Lower lobe of right lung (tissue), 2 donors: ENCODE measurements at places on chromosomes 1 and 21. TPM values are rescaled to one million over a fixed set of nuclear protein-coding genes. Genes with fewer than 3 reads are reported as not detected.

DNA sequence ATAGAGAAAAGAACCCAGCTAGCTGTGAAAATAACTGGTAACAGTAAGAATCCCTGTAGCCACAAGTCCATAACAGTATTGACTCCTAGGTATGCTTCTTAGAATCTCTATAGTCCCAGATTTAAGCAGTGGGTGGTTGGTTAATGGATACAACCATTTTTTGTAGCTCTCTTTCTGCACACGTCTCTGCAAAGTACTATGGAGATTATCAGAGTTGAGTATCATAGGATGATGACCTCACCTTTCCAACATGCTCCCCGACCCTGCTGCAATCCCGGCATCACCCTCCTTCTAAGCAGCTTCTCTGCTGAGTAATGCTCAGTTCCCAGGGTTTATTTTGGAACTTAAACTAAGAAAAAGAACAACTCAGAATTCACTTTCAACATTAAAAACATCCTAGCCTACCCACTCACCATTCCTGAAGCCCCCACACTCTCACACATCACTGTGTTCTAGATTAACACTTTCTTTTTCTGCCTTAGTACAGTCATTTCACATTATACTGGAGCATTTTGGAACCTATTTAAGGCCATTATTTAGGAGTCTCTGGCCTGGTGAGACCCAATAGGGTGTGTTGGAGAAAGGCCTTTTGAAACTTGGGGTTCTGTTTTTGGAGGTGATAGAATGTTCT lies 2.7 kb downstream of the MLLT11 start:
- H3K27me3 ChIP-seq = no peaks in the 10 kb centered on the region
- H3K4me3 ChIP-seq = no peak overlapping the region
- peaks cover 20% of the 10 kb centered on the region for H3K4me1 ChIP-seq

Gene GSTM1
- total RNA-seq = not detected

GRCh38 chr1:12717301-12717838 lies 1.5 kb downstream of the AADACL3 start:
- peaks cover 5% of the 10 kb centered on the region for H3K27me3 ChIP-seq
- DNase-seq = no peak
- no peaks in the 10 kb centered on the region for H3K36me3 ChIP-seq
- H3K4me3 ChIP-seq = no peak overlapping the region
- no peak overlapping the region for H3K27ac ChIP-seq
- no peaks in the 10 kb centered on the region for H3K4me1 ChIP-seq

DNA sequence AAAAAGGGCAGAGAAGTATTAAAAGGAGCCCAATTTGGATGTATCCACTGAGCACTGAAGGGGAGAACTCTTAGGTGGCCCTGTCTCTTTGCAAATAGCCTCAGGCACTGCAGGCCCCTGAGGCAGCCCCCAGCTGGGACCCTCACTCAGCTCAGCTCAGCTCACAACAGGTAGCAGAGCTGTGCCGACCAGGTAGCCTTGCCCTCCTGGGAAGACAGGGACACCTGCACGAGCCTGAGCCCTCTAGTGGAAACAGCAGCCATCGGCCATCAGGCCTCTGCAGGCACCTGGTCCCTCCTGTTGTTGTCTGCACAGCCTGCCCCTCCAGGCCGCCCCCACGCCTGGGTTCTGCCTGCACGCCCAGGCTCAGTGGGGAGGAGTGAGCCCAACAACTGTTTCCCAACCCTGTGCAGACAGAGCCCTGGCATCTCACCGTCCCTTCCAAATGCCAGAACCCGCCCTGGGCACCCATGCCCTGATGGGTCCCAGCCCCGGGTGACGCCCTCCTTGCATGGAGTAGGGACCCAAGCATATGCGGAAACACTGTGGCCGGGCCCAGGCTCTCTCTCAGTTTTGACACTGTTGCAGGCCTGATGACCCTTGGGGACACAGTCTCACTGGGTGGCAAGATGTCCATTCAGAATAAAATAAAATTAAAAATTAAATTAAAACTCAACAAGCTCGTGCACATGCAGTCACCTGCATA lies 60.0 kb upstream of the AJAP1 start:
- no peak overlapping the region for H3K4me3 ChIP-seq
- no peaks in the 10 kb centered on the region for H3K4me1 ChIP-seq
- no peak for DNase-seq
- peaks cover 6% of the 10 kb centered on the region for H3K27me3 ChIP-seq
- no peak overlapping the region for H3K27ac ChIP-seq

GRCh38 chr1:20373286-20373685 lies 82.6 kb downstream of the VWA5B1 start:
- no peak overlapping the region for H3K27ac ChIP-seq
- no peaks in the 10 kb centered on the region for H3K4me1 ChIP-seq
- H3K4me3 ChIP-seq = no peak overlapping the region
- H3K36me3 ChIP-seq = no peaks in the 10 kb centered on the region

Gene RXRG
- 8.4 TPM for total RNA-seq

Gene GUCA2B
- total RNA-seq = not detected

GRCh38 chr1:107936498-107937481 lies 28.2 kb downstream of the VAV3 start:
- H3K4me1 ChIP-seq = peaks cover 32% of the 10 kb centered on the region
- H3K36me3 ChIP-seq = no peaks in the 10 kb centered on the region
- peak overlapping the region; percentile 15 for H3K27ac ChIP-seq
- no peaks in the 10 kb centered on the region for H3K27me3 ChIP-seq
- no peak overlapping the region for H3K4me3 ChIP-seq
- DNase-seq = no peak

Gene C4BPA
- 65.2 TPM for total RNA-seq

DNA sequence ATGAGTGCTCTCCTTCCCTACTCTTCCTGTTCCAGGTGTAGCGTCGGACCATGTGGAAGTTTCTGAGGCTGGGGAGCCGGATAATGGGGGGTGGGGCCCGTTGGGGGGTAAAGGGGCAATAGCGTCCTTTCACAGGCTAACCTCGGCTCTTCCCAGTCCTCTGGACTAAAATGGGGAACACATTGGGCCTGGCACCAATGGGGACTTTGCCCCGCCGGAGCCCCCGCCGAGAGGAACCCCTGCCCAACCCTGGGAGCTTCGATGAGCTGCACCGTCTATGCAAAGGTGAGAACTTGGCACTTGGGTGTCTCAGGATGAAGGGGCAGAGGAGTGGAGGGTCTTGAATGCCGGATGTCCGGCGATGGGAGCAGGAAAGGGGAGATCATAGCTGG lies 456 bp downstream of the TOMM40L start:
- H3K4me3 ChIP-seq = peak overlapping the region; percentile 70
- no peak for DNase-seq
- no peaks in the 10 kb centered on the region for H3K27me3 ChIP-seq

Gene EFHD2
- total RNA-seq = 100 TPM

GRCh38 chr1:186763107-186763506 lies 65.6 kb upstream of the PLA2G4A start:
- no peaks in the 10 kb centered on the region for H3K36me3 ChIP-seq
- H3K27ac ChIP-seq = no peak overlapping the region
- H3K4me3 ChIP-seq = no peak overlapping the region

Gene MAP1LC3C
- total RNA-seq = 10.9 TPM

GRCh38 chr1:60949154-60949825 lies 133.1 kb upstream of the NFIA start:
- no peak overlapping the region for H3K4me3 ChIP-seq
- H3K27me3 ChIP-seq = no peaks in the 10 kb centered on the region
- DNase-seq = no peak

Gene LAMC1
- total RNA-seq = 96.9 TPM

GRCh38 chr1:11318982-11319381 lies 46.0 kb downstream of the UBIAD1 start:
- no peaks in the 10 kb centered on the region for H3K4me1 ChIP-seq
- H3K27me3 ChIP-seq = peaks cover 15% of the 10 kb centered on the region
- H3K36me3 ChIP-seq = no peaks in the 10 kb centered on the region
- H3K4me3 ChIP-seq = no peak overlapping the region

Gene HCRTR1
- total RNA-seq = not detected

Gene GJA5
- total RNA-seq = 44.5 TPM

DNA sequence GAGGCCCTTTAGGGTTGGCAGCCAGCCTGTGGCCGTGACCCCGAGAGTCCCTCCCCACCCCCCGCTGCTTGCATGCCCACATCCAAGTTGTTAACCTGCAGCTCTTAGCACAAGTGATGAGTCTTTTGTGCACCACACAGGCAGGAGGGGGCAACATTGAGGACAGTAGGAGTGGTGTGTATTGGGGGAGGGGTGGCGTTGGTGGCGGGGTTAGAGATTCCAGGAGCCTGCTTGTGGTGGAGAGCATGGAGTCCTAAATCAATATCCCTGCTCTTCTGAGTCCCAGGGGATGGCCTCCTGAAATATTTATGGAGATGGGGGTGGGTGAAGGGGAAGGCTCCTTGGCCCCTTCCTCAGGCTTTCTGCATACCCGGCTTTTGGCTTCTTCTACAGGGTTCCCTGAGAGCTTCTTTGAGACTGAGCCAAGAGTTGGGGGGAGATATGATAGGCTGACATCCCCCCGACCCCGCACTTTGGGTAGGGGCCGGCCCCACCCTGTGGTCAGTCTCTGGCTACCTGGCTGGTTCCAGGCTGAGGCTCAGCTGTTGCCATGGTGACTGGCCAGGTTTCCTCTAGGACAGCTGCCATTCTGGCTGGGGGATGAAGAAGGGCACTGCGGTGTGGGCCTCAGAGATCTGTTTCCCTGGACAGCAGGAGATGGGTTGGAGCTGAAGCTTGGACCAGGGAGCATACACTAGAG lies 5.0 kb downstream of the CHRNB2 start:
- H3K4me1 ChIP-seq = peaks cover 9% of the 10 kb centered on the region
- no peak overlapping the region for H3K4me3 ChIP-seq
- H3K27me3 ChIP-seq = peaks cover 12% of the 10 kb centered on the region
- H3K36me3 ChIP-seq = no peaks in the 10 kb centered on the region
- DNase-seq = no peak

GRCh38 chr1:203368624-203369451 lies 17.9 kb upstream of the FMOD start:
- no peaks in the 10 kb centered on the region for H3K27me3 ChIP-seq
- no peaks in the 10 kb centered on the region for H3K36me3 ChIP-seq
- no peak overlapping the region for H3K4me3 ChIP-seq
- DNase-seq = peak; percentile 55

GRCh38 chr1:3698660-3699408 lies 46.5 kb downstream of the TP73 start:
- peaks cover 41% of the 10 kb centered on the region for H3K27me3 ChIP-seq
- H3K4me3 ChIP-seq = no peak overlapping the region
- no peaks in the 10 kb centered on the region for H3K4me1 ChIP-seq
- H3K27ac ChIP-seq = no peak overlapping the region
- no peak for DNase-seq

DNA sequence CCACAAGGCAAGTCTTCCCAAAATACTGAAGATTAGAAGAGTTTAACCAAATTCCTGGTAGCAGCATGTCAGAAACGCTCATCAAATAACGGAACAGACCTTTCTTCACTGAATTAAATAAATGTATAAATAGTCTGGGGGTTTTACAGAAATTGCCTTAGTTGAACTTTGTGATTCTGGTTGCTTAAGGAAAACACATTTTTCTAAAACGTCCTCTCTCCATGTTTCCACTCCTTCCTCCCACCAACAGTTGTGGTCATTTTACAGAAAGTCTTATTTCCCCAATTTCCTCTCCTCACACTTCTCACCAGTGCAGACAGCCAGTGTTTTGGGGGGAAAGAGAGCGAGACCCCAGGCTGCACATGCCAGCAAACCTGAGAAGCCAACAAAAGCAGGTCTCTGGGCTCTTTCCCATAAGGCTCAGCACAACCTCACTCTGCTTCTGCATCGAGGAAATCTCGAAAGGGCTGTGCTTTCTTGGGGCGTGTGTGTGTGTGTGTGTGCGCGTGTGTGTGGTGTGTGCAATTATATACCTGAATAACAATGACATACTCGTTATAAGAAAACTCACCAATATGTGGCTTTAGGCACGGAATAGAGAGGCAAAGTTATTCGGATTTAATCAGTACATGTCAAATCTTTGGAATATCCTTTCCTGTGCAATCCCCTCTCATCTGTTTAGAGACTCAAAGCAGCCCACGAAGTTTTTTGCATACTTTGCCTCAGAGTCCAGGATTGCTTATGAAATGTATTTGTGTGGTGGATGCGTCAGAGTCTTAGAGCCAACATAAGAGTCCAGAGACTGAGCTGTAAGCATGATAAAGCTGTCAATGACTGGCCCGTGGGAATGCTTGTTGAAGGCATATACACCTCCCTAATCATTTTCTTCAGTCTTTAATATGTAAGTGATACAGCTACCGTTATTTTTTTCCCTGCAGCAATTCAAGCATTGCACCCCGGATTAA lies 2.0 kb downstream of the KCNJ15 start:
- no peak for DNase-seq
- peak overlapping the region; percentile 44 for H3K4me3 ChIP-seq
- peaks cover 11% of the 10 kb centered on the region for H3K4me1 ChIP-seq
- H3K27me3 ChIP-seq = no peaks in the 10 kb centered on the region
- no peaks in the 10 kb centered on the region for H3K36me3 ChIP-seq

Gene KIRREL1
- total RNA-seq = 26.9 TPM

- DNase-seq = peak; percentile 82
- H3K36me3 ChIP-seq = peaks cover 85% of the 10 kb centered on the region
- no peak overlapping the region for H3K27ac ChIP-seq
- H3K4me1 ChIP-seq = peaks cover 20% of the 10 kb centered on the region
Observed at GRCh38 chr1:46587069-46587468, 17.0 kb downstream of the MKNK1 start.

Gene HPCAL4
- total RNA-seq = 0.41 TPM

DNA sequence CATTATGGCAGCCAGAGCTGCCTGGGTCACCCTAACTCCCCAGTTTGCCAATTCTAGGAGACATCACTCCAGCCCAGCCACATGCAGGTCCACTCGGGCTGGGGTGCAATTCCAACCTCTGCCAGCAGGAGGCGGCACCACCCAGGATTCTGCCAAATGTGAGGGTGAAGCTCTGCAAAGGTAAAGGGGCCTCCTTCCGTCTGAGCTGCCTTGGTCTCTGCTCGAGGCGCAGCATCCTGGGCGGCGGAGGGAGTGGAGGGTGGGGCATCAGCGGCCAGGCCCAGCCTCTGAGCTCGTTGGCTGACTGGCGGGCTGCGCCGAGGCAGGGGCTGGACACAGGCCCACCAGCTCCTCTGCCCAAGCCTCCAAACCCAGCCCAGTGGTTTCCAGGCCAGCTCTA lies 63.8 kb downstream of the ARHGEF16 start:
- no peak overlapping the region for H3K27ac ChIP-seq
- no peaks in the 10 kb centered on the region for H3K4me1 ChIP-seq

Gene TGFB2
- total RNA-seq = 10.2 TPM

GRCh38 chr1:8816831-8817411 lies 519 bp downstream of the RERE start:
- no peaks in the 10 kb centered on the region for H3K27me3 ChIP-seq
- H3K4me3 ChIP-seq = peak overlapping the region; percentile 89
- H3K4me1 ChIP-seq = peaks cover 48% of the 10 kb centered on the region
- peak; percentile 56 for DNase-seq
- H3K27ac ChIP-seq = peak overlapping the region; percentile 91

GRCh38 chr1:153487707-153488106 lies 27.3 kb upstream of the S100A7 start:
- peaks cover 7% of the 10 kb centered on the region for H3K4me1 ChIP-seq
- H3K27me3 ChIP-seq = peaks cover 11% of the 10 kb centered on the region
- no peak for DNase-seq
- no peak overlapping the region for H3K4me3 ChIP-seq
- H3K36me3 ChIP-seq = no peaks in the 10 kb centered on the region
- H3K27ac ChIP-seq = no peak overlapping the region

Gene MCOLN2
- total RNA-seq = 5.1 TPM
